ENCODE measurements at places on chromosomes 6 and 20.

GRCh38 chr20:4788314-4788713 is 66.6 kb downstream of the PRND start:
- DNase-seq = no peak

- no peak for DNase-seq
These were observed 22.4 kb downstream of the ZNF311 start for GRCh38 chr6:28982476-28983266.

GRCh38 chr6:55130806-55131324 is 43.5 kb upstream of the HCRTR2 start:
- no peak for DNase-seq

DNA sequence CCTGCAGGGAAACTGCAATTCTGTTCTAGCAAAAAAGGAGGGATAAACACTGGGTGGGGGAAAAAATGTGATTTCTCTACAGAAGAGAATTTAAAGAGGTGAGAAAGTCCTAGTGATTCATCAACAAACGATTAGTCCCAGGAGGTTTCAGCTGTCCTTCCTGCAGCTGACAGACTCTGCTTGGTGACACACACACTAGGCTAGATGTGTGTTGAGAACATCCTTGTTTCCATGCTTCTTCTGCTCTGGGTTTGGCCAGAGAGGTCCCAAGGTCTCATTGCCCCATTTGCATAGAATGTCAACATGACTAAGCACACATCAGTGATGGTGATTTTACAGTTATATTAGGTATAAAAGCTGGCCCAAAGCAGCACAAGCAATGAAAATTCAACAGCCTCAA is 258.3 kb downstream of the NFATC2 start:
- DNase-seq = no peak

DNA sequence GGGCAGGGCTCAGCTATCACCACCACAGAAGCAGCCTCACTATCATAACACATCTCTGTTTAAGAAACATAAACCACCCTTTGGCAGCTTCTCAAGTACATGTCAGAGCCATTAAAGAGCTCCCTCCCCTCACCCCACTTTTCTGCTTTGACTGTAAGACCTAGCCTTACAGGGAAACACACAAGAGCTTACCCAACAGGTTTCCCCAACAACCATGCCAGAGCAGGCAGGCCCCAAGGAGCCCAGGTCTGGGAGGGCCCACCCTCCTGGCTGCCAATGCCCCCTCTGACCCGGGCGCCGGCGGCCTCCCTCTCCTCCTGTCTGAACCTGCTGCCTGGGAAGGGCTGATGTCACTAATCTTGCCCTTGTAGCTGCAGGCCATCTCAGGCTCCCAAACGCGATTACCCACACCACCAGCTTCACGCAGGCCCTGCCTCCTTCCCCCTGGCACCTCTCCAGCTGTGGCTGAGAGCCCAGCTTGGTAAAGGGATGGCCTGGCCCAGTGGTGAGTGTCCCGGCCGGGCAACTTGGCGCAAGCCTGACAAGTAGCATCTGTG is 402.0 kb downstream of the MAFB start:
- no peak for DNase-seq

GRCh38 chr6:137759624-137760023 is 107.4 kb upstream of the TNFAIP3 start:
- DNase-seq = no peak

DNA sequence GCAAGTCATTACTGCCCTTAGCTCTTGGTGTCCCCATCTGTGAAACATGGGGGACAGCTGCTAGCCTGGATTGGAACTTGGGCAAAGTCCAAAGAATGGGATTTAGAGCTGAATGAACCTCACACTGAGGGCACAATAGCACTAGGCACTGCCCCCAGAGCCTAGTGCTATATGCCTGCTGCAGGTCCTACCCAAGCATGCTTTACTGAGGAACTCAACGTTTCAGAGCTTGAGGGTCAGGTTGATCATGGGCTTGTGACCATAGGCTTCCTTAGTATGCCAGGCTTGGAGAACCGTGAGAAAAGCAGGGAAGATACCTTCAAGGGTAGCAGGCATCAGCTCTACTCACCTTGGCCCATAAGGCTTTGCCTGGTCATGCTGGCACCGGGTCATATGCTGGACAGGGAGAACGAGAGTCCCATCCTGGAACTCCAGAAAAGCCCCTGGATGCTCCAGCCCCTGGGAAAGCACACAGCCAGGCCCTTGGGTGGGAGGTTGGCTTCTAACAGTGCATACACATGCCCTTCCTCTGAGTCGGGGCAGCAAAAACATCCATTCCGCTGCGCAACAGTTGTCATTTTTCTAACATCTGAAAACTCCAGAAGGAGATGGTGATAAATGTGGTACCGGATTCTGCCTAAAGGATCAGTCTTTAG is 29.7 kb downstream of the EIF2S2 start:
- no peak for DNase-seq

- DNase-seq = no peak
These were observed 813.4 kb downstream of the MAFB start for GRCh38 chr20:39875492-39876110.

DNA sequence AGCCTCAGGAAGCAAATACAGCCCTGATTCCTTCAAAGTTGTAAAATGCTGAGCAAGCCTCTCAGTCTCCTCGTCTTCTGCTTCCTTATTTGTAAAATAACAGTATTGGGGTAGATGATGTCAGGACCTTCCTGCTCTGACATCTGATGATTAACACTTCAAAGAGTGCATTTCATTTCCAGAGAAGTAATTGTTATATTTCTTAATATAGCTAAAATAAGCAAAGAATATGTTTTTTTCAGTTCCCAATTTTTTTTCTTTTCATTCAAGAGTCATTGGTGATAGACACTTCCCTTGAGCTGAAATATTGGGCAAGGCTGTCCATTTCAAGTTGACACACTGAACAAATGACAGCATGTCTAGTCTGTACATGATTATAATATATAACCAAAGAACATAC is 53.4 kb downstream of the SLX4IP start:
- DNase-seq = no peak

GRCh38 chr6:166477647-166478365 is 95.1 kb upstream of the MPC1 start:
- no peak for DNase-seq

GRCh38 chr6:23228439-23229024 is 659.2 kb downstream of the HDGFL1 start:
- no peak for DNase-seq

GRCh38 chr6:40252531-40253258 is 318.4 kb upstream of the MOCS1 start:
- no peak for DNase-seq

DNA sequence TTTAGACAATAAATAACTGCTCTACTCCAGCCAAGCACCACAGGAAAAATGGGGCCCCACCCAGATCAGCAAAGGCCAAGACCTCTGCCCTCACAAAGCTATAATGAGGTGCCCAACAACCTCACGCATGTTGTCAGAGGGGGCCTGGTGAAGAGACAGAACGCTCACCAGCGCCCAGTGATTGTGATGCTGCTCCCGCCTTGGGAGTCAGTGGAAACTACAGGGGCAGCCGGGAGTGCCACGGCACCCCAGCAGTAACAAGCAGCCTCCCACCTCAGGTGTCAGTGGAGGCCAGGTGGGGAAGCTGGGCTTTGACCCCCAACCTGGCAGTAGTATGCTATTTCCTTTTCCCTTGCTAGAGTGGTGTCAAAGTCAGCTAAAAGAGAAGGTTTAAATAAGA is 47.4 kb downstream of the TCP11 start:
- DNase-seq = no peak

DNA sequence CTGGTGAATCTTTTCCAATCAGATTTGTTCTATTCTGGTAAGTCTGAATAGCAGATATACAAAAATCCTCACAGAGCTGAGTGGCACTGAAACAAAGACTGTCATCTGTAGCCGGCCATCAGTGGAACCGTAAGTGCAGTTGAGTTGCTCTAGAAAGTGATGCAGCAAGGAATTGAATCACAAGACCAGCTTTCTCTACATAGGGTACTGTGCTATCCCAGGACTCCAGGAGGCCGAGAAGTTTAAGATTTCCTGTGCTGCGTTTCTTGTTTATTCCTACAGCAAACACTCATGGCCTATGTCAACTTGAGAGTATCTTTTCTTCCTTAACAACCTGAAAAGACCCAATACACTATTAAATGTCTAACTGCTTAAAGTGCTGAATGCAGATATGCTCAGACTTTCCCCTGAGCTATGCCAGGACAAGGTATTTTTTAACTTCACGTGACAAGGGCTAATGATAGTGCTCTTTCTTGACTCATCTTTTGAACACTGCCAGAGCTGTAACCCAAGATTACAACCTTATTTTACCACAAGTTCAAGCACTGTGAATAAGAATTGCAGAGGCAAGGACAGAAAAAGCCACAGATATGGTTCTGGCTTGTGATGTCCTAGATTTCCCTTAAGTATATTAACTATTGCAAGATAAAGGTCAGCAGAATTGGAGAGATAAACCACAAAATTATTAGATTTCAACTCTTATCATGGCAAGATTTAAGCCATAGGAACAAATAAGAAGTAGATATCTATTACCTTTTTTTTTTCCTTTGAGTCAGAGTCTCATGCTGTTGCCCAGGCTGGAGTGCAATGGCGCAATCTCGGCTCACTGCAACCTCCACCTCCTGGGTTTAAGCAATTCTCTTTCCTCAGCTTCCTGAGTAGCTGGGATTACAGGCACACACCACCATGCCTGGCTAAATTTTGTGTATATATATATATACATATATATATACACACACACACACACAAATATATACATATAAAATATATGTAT is 71.6 kb downstream of the GJA1 start:
- DNase-seq = no peak

GRCh38 chr20:33399924-33400323 is 1.4 kb downstream of the CDK5RAP1 start:
- DNase-seq = no peak

GRCh38 chr6:144797881-144798589 is 512.9 kb downstream of the UTRN start:
- DNase-seq = no peak

DNA sequence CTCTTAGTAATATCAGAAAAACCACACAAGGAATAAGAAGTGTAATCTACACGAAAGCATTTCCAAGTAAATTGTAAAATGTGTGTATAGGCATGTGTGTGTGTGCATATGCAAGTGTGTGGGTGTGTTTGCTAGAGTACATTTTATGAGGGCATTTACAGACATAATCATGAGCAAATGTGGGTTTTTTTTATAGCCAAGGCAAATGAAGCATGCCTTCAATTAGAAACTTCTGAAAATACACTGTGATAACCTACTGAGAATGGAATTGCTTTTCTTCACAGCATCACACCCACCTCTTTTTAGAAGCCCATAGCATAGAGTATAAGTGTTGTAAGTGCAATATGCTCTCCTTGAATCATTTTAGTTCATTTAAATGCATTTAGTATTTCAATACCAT is 1721.1 kb downstream of the GRIK2 start:
- DNase-seq = no peak

DNA sequence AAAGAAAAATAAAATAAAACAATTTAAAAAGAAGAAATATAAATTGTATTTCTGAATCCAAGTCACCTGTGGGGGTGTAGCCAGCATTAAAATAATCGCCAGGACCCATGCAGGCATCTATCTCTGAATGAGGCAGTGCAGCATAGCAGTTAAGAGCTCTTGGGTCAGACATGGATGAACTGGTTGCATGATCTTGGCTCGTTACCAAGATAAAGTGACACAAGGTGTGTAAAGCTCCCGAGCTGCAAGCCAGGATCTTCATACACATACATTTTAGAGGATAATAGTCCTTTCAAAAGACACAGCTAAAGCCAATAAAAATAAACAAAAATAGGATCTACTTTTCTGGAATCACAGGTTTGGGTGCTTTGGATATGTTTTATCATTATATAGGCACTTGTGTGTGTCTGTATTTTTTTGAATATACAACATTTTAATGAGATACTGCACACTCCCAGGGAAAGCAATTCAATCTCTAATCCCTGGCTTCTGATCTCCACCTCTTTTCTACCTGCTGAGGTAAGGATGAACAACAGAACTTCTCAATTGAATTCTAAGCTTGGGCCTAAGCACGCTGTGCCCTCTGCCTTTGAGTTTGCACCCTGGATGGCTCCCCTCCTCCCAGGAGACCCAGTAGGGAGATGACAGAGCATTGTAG is 8.9 kb downstream of the TRIM10 start:
- no peak for DNase-seq

GRCh38 chr6:32854376-32855178 is 585 bp downstream of the PSMB9 start:
- no peak for DNase-seq

DNA sequence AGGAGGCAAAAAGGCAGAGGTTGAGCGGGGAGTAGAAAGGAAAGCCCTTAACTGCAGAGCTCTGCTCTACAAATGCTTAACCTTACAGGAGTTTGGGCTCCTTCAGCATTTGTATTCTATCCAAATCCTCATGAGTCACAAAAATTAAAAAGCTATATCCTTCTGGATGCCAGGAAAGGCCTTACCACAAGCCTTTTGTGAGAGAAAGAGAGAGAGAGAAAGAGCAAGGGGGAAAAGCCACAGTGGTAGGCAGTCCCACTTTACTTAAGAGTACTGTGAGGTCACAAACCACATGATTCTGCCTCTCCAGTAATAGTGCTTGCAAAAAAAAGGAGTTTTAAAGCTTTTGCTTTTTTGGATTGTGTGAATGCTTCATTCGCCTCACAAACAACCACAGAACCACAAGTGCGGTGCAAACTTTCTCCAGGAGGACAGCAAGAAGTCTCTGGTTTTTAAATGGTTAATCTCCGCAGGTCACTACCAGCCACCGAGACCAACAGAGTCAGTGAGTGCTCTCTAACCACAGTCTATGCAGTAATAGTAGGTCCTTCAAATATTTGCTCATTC is at the start of gene RUNX2:
TSS of gene RUNX2 (plus strand) at position 375 of the 567 bp plus-strand sequence. CDS start 397 bp downstream, outside the sequence.
- DNase-seq = no peak

Data from iPS DF 6.9 (cell line).